ENCODE measurements at places on chromosomes 5 and 9.

DNA sequence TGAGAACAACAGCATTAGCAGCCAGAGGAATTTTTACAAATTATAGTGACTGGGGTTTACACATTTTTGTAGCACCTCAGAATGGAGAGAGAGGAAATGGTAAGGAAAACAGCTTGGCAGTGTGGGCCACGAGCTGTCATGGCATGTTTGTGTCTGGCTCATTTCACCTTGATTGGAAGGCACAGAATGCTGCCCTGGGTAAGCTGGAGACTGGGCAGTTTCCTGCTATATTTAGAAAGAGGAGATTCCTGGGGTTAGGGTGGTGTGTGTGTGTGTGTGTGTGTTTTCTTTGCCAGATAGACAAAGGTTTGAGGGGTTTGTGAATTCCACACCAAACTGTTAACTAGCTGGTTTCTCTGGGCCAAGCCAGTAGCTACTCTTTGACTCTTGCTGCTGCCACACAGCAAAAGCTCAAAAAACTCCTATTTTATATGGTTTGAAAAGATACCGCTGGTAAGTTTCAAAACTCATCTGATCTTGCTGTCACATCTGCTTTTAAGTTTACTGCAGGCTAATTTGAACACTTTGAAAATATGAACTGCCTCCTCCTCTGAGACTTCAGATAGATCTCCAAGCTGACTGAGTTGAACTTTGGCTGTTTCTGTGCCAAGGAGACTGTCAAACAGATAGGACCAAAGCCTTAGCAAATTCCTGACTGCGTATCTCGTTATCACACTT is 9.1 kb downstream of the ARHGAP26 start:
- DNase-seq, result no peak

- DNase-seq, result no peak
Observed at GRCh38 chr5:64666078-64666477, 24.2 kb upstream of the SHISAL2B start.

- DNase-seq, result no peak
Observed at GRCh38 chr5:122236270-122237040, 75.6 kb upstream of the SNCAIP start.

GRCh38 chr9:136267261-136268111 is 21.9 kb upstream of the QSOX2 start:
- DNase-seq, result peak; percentile 97

DNA sequence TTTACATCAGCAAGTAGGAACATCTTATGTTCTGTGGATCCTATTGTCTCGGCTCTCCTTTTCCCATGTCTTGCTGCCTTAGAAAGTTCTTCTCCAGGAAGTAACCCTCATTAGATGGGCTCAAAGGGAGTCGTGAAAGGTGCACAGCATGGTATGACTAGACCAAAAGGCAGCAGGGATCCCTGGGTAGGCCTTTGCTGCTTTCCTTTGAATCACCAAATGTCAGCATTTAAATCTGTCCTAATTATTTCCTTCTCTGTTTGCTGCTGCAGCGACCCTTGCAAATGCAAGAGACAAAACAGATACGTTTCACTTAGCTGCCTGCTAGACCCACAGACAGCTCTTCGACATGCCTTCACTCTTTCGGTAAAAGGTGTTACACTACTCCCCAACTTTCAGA is 218.4 kb downstream of the ACTL7B start:
- DNase-seq, result peak; percentile 14

- peak; percentile 80 for DNase-seq
Observed at GRCh38 chr9:10612641-10613398, at the start of gene PTPRD. PTPRD (minus strand) TSS chr9:10613002.

GRCh38 chr5:107168848-107169752 is 501.6 kb downstream of the EFNA5 start:
- DNase-seq, result no peak

DNA sequence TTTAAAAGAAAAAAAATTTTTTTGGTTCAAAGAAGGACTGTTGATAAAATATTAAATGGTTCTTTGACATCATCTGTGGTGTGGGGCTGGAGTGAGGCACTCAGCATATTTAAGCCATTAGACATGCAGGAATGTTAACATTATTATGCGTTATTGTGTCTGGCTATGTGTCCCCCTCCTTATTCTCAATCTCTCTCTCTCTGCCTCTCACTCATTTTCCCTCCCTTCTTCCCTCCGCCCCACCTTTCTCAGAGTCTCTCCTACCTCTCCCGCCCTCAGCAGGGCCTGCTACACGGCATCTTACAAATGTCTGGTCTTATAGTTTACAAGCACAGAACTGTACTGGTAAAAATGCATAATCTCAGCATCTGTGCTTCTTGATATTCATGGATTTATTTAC is 287.8 kb upstream of the TMEM161B start:
- DNase-seq, result peak; percentile 12

DNA sequence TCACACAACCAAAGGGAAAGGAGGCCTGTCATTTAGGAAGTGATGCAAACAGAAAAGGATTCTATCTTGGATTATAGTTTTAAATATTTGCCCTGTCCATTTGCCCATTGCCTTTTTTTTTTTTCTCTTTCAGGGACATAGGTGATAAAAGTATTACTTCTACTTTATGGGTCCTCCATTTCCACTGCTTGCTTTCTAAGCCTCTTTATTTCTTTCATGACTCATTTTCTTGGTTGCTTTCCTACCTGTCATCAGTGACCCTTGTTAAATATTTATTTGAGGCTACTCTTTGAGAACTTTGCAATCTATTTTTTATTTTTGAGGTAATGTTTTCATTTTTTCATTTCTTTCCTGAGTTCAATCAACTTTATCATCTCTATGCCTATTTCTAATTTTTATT is 522.9 kb upstream of the ARRDC3 start:
- DNase-seq, result no peak

- DNase-seq, result no peak
Observed at GRCh38 chr9:87513880-87514535, 16.3 kb downstream of the DAPK1 start.

- no peak for DNase-seq
Observed at GRCh38 chr5:83718936-83719495, 1.6 kb downstream of the HAPLN1 start.

DNA sequence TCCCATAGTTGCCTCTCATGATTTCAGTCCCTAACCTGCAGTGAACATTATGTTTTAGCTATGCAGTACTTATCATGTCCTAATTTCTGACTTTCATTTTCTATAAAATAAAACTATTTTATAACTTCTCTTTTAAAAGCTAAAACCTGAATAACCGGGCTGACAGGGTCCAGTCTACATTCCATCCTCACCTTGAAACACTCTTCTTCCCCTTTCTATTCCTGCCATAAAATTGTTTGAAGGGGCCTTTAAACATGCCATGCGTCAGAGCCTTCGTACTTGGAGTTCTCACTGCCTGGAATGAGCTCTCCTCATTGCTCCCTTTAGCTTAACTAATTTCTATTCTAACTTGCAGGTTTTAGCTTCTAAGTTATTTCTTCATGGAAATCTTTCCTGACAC is 143.0 kb upstream of the PRLR start:
- no peak for DNase-seq

DNA sequence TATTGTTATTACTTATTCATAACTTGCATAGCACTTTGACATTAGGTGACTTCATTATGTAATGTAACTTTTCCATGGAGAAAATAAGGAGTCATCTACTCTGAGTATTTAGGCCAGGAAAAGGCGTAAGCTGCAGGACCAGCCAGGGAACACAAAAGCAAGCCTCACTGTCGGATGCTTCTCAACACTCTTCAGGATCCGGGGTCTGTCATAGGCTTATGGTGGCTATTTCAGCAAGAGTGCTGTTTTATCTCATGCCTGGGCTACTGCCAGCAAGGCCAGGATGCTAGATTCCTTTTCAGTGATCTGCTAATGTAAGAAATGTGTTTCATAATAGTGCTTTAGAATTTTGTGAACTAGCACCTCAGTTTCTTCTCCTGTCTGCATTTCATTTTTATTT is 162.4 kb downstream of the CHSY3 start:
- no peak for DNase-seq

DNA sequence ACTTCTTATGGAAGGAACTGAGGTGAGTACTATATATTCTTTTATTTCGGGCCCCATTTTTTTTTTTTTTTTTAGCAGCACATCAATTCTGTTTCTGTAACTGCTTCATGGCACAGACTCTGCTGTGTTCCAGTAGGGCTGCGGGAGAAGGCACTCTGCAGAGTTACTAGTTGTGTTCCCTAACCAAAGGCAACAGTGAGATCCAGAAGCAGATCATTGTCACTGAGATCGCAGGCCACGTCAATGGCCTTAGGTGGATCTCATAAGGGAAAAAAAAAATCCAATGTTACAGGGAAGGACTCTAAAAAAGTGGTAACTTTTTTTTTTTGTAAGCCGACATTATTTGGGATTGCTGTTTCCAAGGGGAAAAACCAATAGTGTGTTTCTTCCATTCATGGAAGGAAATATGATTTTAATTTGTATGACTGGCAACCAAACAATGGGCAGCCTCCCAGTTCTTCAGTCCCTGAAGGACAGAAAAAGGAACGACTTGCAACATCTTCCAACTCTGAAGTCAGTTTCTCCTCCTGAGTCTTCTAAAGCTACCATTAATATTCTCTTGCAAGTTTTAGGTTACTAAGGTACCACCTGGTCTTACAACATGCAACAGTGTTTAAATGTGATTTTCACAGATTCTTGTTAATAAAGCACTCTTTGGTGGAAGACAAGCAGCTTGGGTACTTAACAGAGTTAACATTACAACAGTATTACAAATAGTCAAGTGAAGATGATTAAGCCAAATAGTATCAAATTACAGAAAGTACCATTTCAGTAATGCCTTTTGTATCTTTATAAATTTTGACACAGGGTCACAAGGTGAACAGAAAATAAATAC is 52.8 kb downstream of the HABP4 start:
- DNase-seq, result no peak

DNA sequence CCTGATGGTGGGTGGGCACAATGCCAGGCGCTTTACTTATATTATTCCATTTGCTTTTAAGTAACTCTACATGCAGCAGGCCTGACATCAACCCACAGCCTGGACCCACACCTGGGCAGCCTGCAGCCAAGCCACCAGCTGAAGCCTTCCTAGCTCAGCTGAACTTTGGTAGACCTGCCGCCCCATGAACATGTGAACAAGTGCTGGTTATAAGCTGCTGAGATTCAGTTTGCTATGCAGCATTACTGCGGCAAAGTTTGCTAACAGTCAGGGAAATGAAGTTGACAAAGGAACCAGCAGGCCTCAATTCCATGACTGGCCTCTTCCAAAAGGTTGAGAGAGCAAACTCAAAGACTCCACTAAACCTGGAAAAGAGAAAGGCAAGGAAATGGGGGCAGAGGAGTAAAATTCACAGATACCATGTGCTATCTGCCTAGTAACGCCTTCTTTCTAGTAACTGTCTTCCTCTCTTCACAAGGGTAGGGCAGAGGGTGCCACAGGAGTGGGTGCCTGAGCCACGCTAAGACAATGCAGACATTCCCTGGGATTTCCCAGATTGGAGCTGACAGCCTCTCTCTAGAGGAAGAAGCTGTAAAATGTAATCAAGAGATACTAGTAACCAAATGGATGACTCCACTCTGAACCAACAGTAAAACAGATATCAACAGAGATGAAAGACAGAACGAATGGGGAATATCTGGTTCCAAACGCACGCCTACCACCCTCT is 2.9 kb downstream of the BOD1 start:
- no peak for DNase-seq

GRCh38 chr5:89277816-89278215 is 394.8 kb upstream of the MEF2C start:
- DNase-seq, result no peak

DNA sequence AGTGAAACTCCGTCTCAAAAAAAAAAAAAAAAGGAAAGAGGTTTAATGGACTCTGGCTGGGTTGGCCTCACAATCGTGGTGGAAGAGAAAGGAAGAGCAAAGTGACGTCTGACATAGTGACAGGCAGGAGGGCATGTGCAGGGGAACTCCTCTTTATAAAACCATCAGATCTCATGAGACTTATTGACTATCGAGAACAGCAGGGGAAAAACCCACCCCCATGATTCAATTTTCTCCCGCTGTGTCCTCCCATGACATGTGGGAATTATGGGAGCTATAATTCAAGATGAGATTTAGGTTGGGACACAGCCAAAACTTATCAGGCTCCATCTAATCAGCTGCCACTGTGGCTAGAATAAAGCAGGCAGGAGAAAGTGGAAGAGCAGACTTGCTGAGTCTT is 610.4 kb upstream of the NUDT12 start:
- no peak for DNase-seq

GRCh38 chr5:68252673-68253623 is 37.4 kb downstream of the PIK3R1 start:
- DNase-seq, result peak; percentile 75

DNA sequence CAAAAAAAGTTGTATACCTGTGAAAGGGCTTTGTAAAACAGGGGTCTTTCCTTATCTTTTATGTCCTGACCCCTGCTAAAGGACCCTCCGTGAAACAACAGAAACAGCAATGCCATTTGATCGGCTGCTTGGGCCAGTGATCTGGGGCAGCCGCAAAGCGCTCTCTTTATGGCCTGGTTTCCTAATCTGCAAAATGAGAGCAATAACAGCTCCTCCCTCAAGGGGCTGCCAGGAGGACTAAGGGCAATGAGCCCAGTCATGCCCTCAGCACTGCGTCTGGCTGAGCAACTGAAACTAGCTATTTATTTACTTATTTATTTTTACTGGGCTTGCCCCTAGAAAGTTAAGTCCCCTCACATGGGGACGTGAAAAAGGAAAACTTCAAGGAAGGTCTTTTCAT is 18.3 kb downstream of the CMBL start:
- no peak for DNase-seq

- DNase-seq, result no peak
Observed at GRCh38 chr9:91683269-91683668, 259.6 kb upstream of the NFIL3 start.

GRCh38 chr5:76789991-76790581 is 28.7 kb upstream of the F2RL1 start:
- no peak for DNase-seq

DNA sequence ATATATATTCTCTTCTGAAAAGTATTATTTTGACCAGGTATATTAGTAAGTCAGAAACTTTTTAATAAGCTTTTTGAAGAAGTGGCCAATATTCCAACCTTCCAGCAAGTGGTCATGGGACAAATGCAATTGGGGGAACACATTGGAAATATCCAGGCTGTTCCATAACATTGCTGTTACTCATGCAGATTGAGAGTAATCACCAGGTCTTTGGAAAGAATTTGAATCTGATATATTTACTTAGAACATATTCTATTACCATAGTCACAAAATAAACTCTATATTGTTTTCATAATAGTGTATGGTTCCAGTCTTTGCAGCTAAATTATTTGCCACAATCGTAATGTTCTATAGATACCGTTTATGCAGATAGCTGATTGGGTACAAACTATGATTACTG is 102.8 kb downstream of the TAF11L14 start:
- DNase-seq, result no peak
